ENCODE measurements at places on chromosomes 2 and 18.

GRCh38 chr2:161847910-161848309 lies 223.7 kb downstream of the SLC4A10 start:
- DNase-seq, result no peak

GRCh38 chr2:26330604-26331003 lies 15.3 kb upstream of the SELENOI start:
- no peak for DNase-seq

GRCh38 chr2:177611310-177611886 lies 218.8 kb downstream of the AGPS start:
- no peak for DNase-seq

GRCh38 chr2:83640506-83640905 lies 818.6 kb downstream of the SUCLG1 start:
- DNase-seq, result no peak

DNA sequence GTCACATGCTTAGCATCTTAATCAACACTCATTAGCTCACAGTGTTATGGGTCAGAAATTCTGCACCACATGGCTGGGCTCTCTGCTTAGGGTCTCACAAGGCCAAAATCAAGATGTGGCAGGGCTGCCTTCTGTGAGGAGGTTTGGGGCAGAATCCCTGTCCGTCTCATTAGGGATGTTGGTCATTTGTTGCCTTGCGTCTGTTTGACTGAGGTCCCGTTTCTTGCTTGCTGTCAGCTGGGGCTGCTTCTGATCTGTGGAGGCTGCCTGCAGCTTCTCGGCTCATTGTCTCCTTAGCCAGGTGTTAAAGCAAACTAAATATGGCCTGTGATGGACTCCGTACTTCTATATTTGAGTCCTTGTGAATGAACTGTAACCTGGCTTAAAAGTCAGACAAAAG lies 146.5 kb downstream of the NDUFA10 start:
- DNase-seq, result no peak

DNA sequence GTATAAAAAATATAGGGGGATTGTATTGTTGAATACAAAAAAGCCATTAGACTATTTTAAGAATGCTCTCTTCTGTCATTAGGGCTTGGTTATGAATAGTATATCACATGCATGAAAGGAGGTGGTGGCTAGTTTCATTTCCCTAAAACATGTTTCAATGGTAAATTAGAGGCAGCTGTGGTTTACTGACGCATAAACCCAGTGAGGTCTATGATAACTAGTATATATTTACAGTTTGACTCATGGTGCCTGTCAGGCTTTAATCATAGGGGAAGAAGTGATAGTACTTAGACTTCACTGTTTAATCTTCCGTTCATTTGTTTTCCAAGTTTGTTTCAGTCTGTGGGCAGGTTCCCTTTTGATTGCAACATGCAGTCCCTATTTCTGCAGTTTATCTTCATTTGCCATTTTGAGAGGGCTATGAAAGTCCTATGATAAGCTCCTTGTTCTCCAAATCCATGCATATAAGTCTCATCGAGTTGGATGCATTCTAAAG lies 55.1 kb upstream of the MAP4K3 start:
- peak; percentile 74 for DNase-seq

DNA sequence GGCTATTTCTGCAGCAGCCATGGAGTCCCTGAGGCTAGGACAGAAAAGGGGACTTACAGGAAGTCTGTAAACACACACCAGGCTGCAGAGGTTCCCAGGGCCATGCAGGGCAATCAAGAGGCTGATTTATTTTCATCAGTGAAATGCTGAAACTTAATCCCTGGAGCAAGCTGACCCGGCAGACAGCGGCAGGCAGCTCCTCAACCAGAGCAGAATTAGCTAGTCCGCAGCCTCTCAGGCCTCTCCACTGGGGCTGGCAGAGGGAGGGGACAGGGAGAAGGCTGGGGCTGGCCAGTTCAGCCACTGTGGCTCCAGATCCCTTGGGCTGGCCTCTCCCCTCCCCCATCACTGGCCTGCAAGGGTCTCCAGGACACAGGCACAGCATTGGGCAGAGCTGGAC lies 136.3 kb downstream of the TNS1 start:
- DNase-seq, result no peak

DNA sequence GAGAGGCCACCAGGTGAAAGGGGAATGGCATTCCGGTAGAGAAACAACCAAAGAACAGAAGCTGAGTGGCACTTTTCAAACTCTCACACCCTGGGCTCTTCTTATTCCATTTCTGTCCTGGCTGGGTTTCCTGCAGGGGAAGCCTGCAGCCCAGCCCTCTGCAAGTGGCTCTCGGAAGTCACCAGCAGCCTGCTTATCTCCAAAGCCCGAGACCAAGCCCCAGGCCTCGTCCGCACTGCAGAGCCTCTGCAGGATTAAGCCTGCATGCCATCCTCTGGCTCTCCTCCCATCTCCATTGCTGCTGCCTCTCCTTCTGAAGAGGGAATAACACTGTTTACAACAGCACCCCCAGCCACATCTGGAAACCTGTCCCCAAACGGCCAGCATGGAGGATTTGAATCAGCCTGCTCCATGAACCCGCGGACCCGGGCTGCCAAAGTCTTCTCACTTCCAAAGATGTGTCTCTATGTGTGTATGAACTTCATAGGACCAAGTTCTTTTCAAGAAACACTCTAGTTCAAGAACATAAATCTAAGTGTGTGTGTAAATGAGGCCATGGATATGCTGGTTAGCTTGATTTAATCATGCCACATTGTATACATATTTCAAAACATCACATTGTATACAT lies 54.2 kb downstream of the DIPK1C start:
- no peak for DNase-seq

- DNase-seq, result no peak
Observed at GRCh38 chr2:152038441-152038958, 60.3 kb downstream of the CACNB4 start.

GRCh38 chr2:163554864-163555263 lies 180.9 kb downstream of the FIGN start:
- no peak for DNase-seq

GRCh38 chr2:210195101-210195852 lies 24.1 kb upstream of the KANSL1L start:
- DNase-seq, result no peak

DNA sequence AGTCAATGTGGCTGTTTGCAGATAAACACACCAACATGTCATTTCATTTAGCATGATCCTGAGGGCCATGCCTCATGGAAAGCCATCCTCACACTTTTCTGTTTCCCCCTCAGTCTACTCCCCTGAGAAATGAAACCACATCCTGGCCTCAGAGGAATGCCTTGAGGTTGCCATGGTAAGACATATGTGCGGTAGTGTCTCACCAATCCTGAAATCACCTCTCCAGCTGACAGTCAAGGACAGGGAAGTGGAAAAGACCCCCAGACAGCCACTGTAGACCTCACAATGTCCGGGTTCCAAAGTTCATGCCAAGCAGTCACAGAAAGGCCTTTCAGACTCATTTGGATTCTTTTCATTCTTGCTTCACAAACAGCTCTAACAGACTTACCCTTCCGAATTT lies 175.2 kb upstream of the PKDCC start:
- DNase-seq, result no peak

DNA sequence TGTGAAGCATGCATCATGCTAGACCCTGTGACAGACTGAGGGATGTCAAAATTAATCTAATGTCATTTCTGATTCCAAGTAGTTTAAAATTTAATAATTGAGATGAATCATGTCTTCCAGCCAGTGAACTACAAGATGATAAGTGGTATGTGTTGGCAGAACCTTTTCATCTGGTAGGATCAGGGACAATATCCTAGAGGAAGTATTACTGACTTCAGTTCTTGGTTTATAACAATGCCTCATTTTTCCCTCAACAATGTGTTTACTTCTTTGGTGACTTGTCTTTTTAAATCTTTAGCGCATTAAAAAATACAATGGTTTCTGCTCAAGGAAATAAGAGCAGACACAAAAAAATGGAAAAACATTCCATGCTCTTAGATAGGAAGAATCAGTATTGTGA lies 69.4 kb downstream of the ARHGAP28 start:
- DNase-seq, result no peak
